ENCODE measurements at places on chromosomes 1 and 21.

GRCh38 chr1:87336623-87337067 is 8.0 kb downstream of the LMO4 start:
- no peak for DNase-seq

DNA sequence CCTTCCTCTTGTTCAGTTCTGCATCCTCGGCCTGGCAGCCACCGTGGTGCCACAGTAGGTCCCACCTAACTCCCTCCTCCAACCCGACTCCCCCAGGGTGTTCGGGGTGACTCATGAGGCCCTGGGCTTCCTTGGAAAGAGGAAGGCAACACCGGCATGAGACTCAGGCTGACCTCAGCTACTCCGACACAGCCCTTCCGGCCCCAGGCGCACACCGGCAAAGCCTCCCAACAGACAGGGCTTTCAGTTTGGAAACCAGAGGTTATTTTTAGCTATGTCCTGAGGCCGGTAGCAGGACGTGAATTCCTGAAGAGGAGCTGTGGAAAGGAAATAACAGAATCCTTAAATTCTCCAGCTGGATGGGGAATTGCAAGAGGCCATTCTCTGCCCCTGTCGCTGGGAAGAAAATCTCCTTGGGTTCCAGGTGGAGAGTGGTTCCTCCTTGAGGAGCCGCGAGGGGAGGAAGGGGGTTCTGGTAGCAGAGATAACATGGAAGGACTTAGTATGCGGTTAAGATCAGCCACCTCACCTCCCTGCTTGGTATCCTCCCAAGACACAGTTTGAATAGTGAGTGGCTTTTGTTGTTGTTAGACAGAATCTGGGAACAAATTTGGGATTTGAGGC is 24.4 kb downstream of the PLXNA2 start:
- no peak for DNase-seq

GRCh38 chr1:22880174-22880601 is 92.5 kb downstream of the LACTBL1 start:
- DNase-seq, result no peak

- peak; percentile 34 for DNase-seq
Observed at GRCh38 chr21:41973861-41974751, 20.3 kb upstream of the C2CD2 start.

GRCh38 chr1:66326867-66327266 is 207.1 kb upstream of the SGIP1 start:
- no peak for DNase-seq
